ENCODE measurements at places on chromosomes 16 and 17. TPM values are rescaled to one million over a fixed set of nuclear protein-coding genes. Genes with fewer than 3 reads are reported as not detected.

GRCh38 chr17:14616528-14616927, 315.6 kb downstream of the HS3ST3B1 start:
- DNase-seq: peak; percentile 22

- no peak for DNase-seq
Observed at GRCh38 chr17:40022497-40022896, 7.3 kb downstream of the CSF3 start.

Gene ADAD2
- not detected for total RNA-seq

Gene TP53TG3C
- not detected for total RNA-seq

DNA sequence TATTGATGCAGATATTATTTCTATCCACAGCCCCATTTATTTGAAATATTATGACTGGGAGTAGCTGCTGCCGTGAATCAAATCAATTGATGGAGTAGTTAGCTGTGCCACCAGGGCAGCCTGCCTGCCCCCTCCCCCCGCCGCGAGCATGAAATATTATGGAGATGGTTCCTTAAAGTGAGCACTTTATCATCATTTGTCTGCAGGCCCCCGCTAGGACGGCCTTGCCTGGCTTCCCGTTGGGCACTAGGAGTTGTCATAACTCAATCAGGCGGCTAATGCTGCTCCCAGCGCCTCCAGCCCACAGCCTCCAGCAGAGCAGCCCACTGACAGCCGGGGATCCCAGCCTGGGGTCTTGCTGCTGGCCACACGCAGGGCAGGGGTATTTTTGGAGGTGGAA, 173.9 kb downstream of the SALL1 start:
- DNase-seq: no peak

GRCh38 chr17:63476854-63477479, at the start of gene ACE:
TSS of gene ACE (plus strand) at chr17:63477061. CDS start at chr17:63477095, 34 bp downstream.
- DNase-seq: peak; percentile 71

- no peak for DNase-seq
Observed at GRCh38 chr17:50545311-50545710, 1.7 kb upstream of the SPATA20 start.

Gene OTOP3
- not detected for total RNA-seq

Gene C16orf89
- total RNA-seq: 0.94 TPM

Gene RCVRN
- total RNA-seq: not detected

DNA sequence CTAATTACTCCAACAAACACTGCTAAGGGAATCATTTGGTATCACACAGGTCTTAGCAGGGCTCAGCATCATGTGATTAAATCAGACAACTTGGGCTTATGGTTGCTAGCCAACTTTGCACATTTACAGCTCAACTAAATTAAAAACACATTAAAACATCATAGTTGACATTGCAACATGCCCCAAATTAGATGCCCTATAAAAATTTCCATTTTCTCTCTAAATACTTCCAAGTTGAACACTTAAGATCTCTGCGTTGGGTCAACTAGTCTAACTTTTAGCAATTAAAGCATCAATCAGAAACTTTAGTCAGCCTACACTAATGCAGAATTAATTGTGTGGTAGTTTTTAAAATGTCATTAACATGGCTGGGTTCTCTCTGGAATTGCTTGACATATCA, 12.1 kb downstream of the DNAJC7 start:
- no peak for DNase-seq

GRCh38 chr16:964356-965035, 6.3 kb downstream of the LMF1 start:
- peak; percentile 96 for DNase-seq

Gene DNAH3
- 0.05 TPM for total RNA-seq

Gene ITGAD
- not detected for total RNA-seq

Gene TBX21
- total RNA-seq: not detected

Gene SMIM5
- 1.8 TPM for total RNA-seq

Gene ITGB4
- total RNA-seq: not detected

GRCh38 chr16:85475233-85475632, 137.9 kb upstream of the GSE1 start:
- peak; percentile 16 for DNase-seq

Gene WDR81
- total RNA-seq: 76.8 TPM

GRCh38 chr16:53156516-53156915, 101.7 kb downstream of the CHD9 start:
- DNase-seq: peak; percentile 35

- peak; percentile 73 for DNase-seq
Observed at GRCh38 chr17:68200689-68201417, 47.0 kb upstream of the AMZ2 start.

DNA sequence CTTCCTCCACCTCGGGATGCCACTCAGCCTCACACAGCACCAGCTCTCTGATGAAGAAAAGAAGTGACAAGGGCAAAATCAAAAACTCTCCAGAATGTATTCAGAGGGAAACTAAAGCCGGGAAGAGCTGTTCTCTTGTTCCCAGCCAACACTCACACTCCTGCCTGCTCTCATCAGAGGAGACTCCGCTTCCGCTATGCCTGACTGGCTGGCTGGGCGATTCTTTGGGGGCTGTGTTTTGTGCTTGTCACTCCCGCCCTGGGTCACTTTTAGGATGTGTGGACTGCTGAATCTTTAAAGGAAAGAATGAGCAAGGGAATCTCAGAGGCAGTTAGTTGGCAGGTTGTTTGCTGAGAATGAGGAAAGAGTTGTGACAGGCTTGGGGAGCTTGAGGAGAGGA, 54.6 kb upstream of the TBX2 start:
- DNase-seq: no peak

DNA sequence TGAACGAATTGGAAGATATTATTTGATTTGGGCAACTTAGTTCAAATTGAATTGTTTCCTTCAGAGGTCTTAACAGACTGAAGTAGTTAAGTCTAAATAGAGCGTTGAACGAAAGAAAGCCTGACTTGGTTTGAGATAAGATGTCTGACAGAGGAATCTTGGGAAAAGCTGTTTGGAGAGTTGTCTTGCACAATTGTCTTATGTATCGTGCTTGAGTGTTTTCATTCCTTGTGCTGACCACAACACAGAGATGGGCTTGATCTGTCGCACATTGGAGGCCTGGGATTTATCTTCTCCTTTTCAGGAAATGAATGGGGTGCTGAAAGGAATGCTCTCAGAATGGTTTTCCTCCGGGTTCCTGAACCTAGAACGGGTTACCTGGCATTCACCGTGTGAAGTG, 7.8 kb downstream of the MLYCD start:
- DNase-seq: no peak

Gene GSG1L
- total RNA-seq: not detected

GRCh38 chr16:89145406-89146161, 26.0 kb upstream of the CDH15 start:
- no peak for DNase-seq

Gene SYT17
- 0.19 TPM for total RNA-seq

DNA sequence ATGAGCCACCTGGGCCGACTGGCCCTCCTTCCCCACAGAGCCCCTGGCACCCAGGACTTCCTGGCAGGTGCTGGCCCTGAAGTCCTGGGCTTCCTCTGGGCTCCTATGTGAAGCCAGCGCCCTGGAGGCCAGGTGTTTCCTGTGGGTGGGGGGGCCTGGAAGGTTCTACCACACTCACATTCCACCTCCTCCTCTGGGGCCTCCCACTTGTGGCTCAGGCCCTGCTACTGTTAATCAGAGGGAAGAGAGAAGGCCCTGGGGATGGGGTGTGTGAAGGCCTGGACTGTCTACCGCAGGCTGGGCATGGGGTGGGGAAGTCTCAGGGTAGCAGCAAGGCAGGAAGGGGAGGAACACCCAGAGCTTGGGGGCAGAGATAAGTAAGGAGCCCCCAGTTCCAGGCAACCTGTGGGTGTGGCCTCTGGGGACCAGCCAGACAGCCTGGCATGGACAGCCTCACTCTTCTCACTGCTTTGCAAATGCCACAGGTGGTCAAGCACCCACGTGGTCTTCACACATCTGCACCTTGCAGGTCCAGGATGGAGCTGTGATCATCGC, 111.9 kb upstream of the TNRC6C start:
- DNase-seq: no peak

Gene IRX5
- 12.7 TPM for total RNA-seq

Gene HS3ST6
- total RNA-seq: not detected

DNA sequence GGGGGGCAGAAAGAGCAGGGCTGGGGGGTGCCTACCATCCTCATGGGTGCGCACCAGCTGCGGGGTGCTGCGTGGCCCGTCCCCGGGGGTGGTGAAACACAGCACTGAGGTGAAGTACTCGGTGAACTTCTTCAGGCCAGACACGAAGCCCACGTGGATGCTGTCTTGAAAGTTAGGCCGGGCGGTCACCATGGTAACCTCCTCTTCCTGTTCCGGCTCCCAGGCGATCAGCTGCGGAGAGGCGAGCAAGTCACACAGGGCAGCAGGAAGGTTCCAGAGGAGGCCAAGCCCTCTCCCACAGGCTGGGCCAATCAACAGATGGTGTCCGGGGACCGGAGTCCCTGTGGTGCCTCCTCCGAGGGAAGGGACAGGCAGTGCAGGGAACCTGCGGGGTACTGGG, 90.1 kb upstream of the CDC42EP4 start:
- no peak for DNase-seq

DNA sequence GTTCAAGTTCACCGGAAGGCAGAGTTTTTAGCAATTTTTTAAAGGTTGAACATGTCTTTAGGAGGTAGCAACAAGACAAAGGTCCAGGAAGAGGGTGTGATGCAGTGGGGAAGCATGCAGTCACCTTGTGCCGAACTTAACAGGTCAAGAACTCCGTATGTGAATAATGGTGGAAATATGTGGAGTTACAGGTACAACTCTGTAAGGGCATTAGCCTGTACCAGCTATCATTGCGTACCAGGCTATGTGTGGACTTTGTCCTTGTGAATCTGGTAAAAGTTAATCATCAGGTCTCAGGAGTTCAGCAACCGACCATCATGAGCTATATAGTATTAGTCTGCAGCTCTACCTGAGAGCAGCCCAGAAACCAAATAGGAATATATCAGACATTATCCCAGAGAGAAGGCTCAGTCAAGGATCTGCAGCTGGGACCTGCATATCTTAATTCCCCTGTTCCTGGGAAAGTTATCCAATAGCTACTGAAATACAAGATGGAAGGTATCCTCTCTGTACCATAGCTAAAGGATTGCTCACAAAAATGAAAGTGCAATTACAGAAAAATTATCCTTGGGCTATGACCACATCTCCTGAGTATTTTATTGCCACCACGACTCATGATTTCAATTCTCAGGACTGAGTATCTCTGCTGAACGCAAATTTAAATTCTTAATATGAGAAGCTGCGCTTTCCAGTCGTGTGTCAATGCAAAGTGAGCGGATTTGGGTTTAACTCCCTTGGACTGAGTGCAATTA, 469.3 kb downstream of the CDH13 start:
- peak; percentile 22 for DNase-seq
